ENCODE measurements at places on chromosomes 3 and 15. TPM values are rescaled to one million over a fixed set of nuclear protein-coding genes. Genes with fewer than 3 reads are reported as not detected.

ENTPD3 gene
- total RNA-seq: 1.1 TPM

GRCh38 chr3:141348837-141349236, 19.5 kb upstream of the ZBTB38 start:
- DNase-seq: no peak

- no peak for DNase-seq
These were observed 171.1 kb upstream of the ICE2 start for GRCh38 chr15:60649845-60650548.

GRCh38 chr3:108485146-108485545, 25.2 kb downstream of the MYH15 start:
- DNase-seq: no peak

IL17RE gene
- total RNA-seq: 9.6 TPM

- DNase-seq: no peak
These were observed 309.5 kb downstream of the THSD4 start for GRCh38 chr15:71424765-71425164.

CPLX3 gene
- not detected for total RNA-seq

DNA sequence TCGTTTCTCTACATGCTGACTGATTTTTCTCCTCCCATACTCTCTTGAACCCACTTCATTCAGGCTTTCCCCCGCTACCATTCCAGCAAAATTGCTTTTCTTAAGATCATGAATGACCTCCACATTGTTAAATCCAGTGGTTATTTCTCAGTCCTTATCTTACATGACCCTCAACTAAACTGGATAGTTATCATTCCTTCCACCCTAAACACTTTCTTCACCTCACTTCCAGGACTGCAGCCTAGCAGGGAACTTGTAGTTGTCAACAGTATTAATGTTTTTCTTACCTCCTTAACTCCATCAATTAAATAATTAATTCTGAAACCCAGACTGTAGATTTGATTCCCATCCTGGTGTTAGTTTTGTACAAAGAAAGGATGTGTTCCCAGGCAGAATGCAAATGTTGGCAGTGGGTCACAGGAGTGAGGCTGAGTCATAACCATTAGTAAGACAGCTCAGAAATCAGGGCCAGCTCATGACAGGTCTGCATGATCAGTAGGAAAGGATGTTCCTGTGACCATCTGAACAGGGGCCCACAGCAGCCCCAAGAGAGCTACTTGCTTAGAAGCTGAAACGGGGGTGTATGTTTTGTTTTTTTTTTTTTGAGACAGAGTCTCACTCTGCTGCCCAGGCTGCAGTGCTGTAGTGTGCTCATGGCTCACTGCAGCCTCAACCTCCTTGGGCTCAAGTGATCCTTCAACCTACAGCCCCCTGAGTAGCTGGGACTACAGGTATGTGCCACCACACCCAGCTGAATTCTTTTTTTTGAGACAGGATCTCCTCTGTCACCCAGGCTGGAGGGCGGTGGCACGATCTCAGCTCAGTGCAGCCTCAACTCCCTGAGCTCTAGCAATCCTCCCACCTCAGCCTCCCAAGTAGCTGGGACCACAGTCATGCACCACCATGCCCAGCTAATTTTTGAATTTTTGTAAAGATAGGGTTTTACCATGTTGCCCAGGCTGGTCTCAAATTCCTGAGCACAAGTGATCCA, 9.1 kb downstream of the BCL2L10 start:
- peak; percentile 83 for DNase-seq

SLC6A1 gene
- total RNA-seq: 1.2 TPM

GLCE gene
- total RNA-seq: 9.5 TPM

- no peak for DNase-seq
These were observed 6.7 kb downstream of the BCL2L10 start for GRCh38 chr15:52105846-52106245.

DNA sequence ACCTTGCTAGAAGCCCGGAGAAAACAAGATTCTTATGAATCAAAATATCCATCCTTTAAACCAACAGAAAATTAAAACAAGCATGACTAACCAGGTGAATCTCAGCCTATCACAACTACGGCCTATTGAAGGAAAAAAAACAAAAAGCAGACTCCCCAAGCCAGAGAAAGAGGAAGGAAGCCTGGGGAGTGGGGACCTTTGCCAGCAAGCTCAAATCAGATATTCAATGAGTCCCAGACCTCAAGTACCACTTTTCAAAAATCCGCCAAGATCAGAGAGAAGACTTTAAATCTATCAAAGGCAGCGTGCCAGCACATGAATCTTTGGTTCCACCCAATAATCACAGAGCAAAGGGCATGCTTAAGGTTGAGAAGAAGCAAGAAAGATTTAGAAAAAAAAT, 253.8 kb downstream of the NTRK3 start:
- no peak for DNase-seq

MED12L gene
- 1.00 TPM for total RNA-seq

SYNPR gene
- not detected for total RNA-seq

SI gene
- not detected for total RNA-seq

DNA sequence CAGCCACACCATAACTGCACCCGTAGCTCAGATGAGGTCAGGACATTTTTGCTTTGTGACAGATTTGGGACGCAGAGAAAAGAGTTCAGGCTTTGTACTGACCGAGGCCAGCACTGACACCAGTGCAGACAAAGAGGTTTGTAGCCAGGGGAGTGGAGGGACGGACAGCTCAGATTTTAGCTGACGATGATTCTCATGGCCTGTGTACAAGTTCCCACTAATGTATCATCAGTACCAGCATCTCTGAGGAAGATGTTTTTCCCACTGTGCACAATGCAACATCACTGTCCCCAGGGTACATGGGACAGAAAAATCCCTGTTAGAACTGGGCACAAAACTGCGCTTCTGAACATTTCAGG, 112.7 kb downstream of the SLCO3A1 start:
- DNase-seq: no peak

- DNase-seq: no peak
These were observed 44.6 kb downstream of the TFG start for GRCh38 chr3:100753846-100754245.

SLC9C1 gene
- total RNA-seq: 0.29 TPM

- DNase-seq: no peak
These were observed 36.8 kb upstream of the KIF23 start for GRCh38 chr15:69377216-69377970.

GRCh38 chr3:17577796-17578520, 164.5 kb downstream of the TBC1D5 start:
- DNase-seq: no peak

CFAP92 gene
- total RNA-seq: 0.28 TPM

DNA sequence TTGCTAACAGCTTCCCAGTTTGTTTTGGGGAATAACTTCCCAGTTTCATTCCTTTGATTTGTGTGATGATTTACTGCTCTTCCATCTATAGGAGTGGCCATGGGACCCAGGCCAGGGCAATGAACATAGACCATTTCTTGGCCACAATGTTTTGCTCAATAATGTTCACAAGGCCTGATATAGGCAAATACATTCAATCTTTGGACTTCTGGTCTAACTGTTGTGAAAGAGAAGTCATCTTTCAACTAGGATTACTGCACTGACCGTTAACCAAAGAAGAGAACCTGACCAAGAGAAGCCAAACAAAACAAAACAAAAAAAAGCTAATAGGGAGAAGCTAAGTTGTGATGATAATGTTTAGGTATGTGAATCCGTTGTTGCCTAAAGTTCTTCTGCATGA, 221.8 kb upstream of the SUCLG2 start:
- DNase-seq: no peak

CLRN1 gene
- total RNA-seq: not detected

GRCh38 chr15:81381720-81382119, 7.7 kb upstream of the TMC3 start:
- DNase-seq: no peak

GRCh38 chr3:13683772-13684171, 134.8 kb downstream of the FBLN2 start:
- DNase-seq: no peak

FANCD2OS gene
- not detected for total RNA-seq

- no peak for DNase-seq
These were observed 93.3 kb downstream of the SEMA5B start for GRCh38 chr3:122934251-122934650.

DNA sequence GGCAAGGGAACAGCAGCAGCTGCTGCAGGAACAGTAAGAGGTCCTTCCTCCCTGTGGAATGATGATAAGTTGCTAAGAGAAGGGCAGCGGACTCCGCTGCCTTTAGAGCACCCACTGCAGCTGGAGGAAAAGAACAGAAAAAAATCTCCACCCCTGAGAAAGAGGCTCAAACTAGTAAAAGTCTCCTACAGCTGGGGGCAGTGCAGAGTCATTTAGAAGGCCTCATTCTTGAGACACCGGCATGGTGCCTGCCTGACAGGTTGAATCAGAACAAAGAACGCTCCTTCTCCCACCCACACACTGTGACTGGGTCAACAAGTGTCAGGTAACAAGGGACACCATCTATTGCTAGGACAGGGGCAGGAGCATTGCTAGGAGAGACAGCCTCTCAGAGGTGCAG, 188.4 kb downstream of the ABHD5 start:
- no peak for DNase-seq

- no peak for DNase-seq
These were observed 70.7 kb downstream of the TOP2B start for GRCh38 chr3:25594007-25594502.

- no peak for DNase-seq
These were observed 102.3 kb downstream of the ZNF621 start for GRCh38 chr3:40627095-40627494.

- no peak for DNase-seq
These were observed 406 bp upstream of the MPI start for GRCh38 chr15:74889390-74889882.

DNA sequence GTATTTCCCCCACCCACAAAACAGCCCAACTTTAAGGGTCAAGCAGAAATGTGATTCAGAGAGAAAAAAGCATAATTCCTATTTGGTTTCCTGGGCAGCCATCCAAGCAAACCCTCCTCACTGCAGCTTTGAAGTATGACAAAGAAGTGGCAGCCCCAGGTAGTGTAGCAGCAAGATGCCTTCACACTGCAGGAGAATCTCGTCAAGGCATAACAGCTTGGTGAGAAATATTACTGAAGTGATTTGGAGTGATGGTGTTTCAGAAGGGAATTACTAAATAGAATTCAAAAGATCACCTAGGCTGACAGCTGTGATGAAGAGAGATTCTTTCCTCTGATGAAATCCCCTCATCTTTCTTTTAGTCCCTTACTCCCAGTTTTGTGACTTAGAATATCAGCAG, 173.9 kb downstream of the PYDC2 start:
- no peak for DNase-seq

CD86 gene
- total RNA-seq: 9.7 TPM

GRCh38 chr15:93031103-93031464, 57.9 kb downstream of the RGMA start:
- peak; percentile 81 for DNase-seq

- DNase-seq: no peak
These were observed 43.6 kb upstream of the APH1B start for GRCh38 chr15:63233667-63234423.

PLAAT1 gene
- total RNA-seq: 0.65 TPM

GRCh38 chr15:96047255-96047931, 283.1 kb upstream of the NR2F2 start:
- DNase-seq: no peak

DNA sequence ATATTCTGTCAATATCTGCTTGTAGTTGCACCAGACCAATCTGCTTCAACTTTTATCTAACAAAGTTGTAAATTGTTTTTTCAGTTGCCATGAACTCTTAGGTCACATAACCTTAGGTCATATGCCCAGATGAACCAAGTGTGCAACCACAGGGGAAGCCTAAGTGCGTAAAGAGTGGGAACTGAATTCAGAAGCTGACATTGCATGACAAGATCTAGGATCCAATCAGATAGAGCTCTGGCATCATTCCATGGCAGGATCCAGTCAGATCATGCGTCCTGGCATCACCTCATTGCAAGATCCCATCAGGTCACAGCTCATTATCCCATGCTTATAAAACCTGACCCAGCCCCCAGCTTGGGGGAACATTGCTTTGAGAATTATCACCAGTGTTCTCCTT, 18.9 kb upstream of the IFT57 start:
- no peak for DNase-seq

- no peak for DNase-seq
These were observed 54.2 kb downstream of the PPARG start for GRCh38 chr3:12343047-12343501.

DNA sequence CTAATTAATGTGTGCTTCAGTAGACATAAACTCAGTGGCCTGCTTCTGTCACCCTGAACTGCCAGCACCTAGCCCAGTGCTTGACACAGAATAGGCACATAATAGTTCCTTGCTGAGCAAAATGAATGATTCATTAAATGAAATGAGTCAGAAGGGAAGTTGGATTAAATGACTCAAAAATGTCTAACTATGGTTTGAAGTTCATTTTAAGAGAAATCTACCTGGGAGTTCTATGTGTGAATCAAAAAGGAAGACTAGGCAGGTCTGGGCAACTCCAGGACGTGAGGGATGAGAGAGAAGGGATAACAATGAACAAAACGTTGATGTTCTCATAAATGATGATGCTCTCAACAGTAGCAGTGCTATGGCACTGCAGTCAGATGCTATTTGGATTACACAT, 175.0 kb downstream of the CFAP20DC start:
- no peak for DNase-seq

CSPG4 gene
- total RNA-seq: 90.4 TPM

- peak; percentile 74 for DNase-seq
These were observed 88.4 kb downstream of the APBA2 start for GRCh38 chr15:28974142-28974541.

XPC gene
- 24.0 TPM for total RNA-seq

GRCh38 chr15:90187257-90187868, 13.8 kb upstream of the SEMA4B start:
- no peak for DNase-seq

DNA sequence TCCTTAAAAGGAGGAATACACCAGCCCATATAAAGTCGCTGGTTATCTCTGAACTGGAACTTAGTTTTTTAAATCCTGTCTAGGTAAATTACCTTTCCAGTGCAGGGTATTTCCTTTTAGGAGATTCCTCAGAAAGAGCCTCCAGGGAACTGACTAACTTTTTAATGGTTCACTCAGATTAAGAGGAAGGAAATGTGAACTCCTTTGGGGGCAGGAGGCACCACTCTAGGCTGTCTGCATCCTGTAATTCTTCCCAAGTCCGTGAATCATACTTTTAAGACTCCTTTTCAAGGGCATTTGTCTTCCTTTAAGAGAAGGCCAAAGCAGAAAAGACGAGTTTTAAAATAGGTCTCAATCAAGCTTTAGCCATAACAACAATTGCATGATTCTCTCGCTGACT, 871.2 kb upstream of the NR2F2 start:
- DNase-seq: no peak

- DNase-seq: no peak
These were observed 209.9 kb upstream of the CNTN3 start for GRCh38 chr3:74824366-74824765.

DNA sequence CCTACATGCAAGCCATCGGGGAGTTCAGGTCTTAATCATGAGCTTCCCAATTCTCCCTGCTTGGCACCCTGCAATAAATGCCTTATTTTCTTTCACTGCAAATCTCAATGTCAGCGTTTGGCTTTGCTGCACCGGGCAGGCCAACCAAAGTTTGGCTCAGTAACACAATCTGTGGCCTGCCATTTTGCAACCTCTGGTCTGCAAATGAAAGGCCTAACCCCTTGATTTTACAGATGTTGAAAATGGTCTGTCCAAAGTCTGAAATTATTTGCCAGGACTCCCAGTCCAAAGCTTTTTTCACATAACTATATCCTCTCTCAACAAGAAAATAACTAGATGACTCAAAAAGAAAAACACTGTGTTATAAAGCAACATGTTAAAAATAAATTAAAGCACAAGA, 34.0 kb upstream of the LEKR1 start:
- no peak for DNase-seq
